ENCODE measurements at places on chromosomes 1 and 21.

GRCh38 chr1:115112496-115113375, 23.4 kb upstream of the TSPAN2 start:
- no peak for DNase-seq

DNA sequence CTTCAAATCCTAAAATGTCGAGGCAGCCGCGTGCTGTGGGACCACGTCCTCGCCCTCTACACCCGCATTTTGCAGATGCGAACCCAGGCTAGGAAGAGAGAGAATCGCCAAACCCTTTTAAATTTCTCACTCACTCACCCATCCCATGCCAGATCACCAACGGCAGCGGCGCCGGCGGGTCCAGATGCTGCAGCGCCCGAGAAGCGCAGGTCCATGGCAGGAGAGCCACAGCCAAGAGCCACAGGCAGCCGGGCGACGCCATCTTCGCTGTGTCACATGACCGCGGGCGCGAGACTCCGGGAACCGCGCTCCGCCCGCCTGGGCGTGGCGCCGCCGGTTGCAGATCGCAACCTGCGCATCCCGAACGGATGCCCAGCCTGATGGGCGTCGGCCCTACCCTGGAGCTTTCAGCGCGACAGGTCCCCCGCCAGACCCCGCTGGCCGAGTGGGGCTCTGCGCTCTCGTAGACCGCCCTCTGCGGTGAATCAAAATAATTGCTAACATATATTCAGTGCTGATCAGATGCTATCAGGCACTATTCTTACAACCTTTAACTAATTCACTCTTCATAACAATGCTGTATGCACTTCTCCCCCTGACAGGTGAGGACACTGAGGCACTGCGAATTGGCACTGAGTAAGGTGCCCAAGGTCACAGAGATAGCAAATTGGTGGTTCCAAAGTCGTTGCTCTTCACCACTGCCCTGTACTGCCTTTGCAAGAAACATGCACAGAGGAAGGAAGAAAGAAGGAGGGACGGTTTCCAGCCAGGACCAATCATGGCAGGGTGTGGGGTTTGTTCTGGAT, at the start of gene PPT1:
PPT1 (minus strand) TSS at position 276 of the 806 bp plus-strand sequence; CDS start at position 262, 14 bp downstream.
- peak; percentile 34 for DNase-seq

- DNase-seq = no peak
These were observed 37.3 kb downstream of the KCNK2 start for GRCh38 chr1:215119719-215120365.

DNA sequence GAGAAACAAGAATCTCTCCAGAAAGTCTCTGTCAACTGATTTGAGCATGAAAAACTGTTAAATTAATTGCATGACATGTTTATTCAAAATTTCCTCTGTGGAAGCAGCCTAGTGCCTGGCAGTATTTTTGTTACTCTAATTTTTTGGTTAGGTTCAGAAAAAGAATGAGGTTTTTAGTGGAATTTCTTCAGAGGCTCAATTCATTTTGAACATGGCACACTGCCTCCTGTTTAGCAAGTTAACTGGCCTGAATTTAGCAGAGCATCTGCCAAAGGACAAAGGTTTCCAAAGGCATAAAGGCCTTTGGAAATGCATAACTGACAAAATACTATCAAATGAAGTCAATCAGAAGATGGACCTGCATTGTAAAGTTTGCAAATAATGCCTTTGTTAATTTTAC, 1326.5 kb downstream of the PLA2G4A start:
- no peak for DNase-seq

DNA sequence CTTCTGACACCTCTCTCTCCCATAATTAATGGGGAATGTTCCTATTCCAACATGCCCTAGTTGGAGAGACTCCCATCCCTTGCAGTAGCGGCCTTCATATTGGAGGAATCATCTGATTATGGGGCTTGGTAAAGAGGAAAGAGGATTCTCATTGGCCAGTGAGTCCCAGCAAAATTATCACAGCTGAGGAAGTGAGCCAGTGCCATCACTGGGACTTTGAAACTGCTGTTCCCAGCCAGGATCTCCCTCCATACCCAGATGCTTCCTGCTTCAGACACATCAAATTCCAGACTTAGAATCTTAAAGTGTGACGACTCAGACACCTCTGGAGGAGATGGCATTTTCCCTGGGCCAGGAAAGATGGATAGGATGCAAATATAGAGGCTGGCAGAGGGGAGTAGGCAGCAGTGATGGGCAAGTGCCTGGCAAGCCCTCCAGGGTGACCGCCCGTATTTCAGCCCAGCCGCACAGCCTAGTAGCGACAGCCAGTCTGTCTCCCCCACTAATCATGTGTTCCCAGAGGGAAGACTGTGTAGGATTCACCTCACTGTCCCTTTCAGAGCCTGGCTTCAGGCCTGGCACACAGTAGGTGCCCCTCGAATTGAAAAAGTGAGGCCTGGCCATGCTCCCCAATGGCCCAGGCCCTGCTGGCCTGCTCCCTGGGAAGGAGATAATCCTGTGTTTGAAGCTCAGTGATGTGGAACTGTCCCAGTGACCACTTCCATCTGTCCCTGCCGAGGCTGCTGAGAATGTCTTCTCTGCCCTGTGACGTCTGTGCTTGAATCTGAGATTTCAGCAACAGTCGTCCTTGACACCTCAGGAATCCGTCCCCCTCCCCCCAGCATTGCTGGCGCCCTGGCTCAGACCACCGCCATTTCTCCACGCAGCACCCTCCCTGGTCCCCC, 41.2 kb upstream of the MAGOH start:
- no peak for DNase-seq

GRCh38 chr21:45262041-45262581, 25.6 kb downstream of the POFUT2 start:
- no peak for DNase-seq

GRCh38 chr1:86596741-86597290, 49.9 kb downstream of the CLCA4 start:
- no peak for DNase-seq

GRCh38 chr1:12477936-12478611, 139.9 kb downstream of the DHRS3 start:
- no peak for DNase-seq

GRCh38 chr1:239891621-239892358, 199.9 kb upstream of the FMN2 start:
- DNase-seq = peak; percentile 51

DNA sequence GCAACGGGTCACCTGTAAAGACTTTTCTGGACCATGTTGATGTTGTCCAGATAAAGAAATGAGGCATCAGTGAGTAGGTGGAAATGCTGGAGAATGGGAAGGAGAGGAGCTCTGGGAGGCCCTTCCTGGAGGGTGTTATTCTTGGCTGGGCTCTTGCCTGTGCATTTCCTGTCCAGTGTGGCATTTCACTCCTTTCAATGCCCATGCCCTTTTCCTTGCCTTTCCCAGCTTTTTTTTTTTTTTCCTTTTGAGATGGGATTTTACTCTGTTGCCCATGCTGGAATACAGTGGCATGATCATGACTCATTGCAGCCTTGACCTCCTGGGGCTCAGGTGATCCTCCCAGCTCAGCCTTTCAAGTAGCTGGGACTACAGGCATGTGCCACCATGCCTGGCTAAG, 11.8 kb downstream of the NOS1AP start:
- DNase-seq = peak; percentile 69

GRCh38 chr1:10540277-10541005, 65.7 kb downstream of the PEX14 start:
- no peak for DNase-seq

GRCh38 chr1:39378377-39378776, 113.1 kb upstream of the BMP8A start:
- DNase-seq = no peak

DNA sequence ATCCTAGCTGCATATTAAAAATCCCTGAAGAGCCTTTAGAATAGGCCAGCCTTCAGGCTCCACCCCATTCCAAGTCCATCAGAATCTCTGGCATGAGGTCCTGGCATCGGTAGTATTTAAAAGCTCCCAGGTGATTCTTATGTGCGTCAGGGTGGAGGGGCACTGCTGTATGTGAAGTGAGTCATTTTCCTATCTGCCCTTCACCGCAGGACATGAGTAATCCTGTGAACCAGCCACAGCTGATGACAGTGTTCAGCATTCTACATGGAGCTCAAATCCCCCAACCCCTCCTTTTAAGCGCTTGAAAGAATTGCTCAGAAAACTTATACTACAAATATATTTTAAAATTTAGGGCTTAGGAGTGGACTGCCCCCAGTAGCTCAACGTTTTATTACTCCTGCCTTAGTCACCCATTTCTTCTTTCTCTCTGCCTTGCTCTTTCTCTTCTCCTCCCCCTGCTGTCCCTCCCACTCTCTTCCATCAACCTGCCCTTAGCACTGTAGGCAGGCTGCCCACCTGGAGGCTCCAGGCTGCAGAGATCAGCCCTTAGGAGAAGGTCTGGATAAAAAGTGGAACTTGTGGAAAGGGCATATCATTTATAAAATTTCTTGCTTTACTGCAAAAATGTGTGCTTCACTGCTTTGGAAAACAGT, 73.8 kb upstream of the ZNF281 start:
- peak; percentile 93 for DNase-seq

GRCh38 chr1:193408782-193409293, 222.4 kb upstream of the B3GALT2 start:
- peak; percentile 43 for DNase-seq

DNA sequence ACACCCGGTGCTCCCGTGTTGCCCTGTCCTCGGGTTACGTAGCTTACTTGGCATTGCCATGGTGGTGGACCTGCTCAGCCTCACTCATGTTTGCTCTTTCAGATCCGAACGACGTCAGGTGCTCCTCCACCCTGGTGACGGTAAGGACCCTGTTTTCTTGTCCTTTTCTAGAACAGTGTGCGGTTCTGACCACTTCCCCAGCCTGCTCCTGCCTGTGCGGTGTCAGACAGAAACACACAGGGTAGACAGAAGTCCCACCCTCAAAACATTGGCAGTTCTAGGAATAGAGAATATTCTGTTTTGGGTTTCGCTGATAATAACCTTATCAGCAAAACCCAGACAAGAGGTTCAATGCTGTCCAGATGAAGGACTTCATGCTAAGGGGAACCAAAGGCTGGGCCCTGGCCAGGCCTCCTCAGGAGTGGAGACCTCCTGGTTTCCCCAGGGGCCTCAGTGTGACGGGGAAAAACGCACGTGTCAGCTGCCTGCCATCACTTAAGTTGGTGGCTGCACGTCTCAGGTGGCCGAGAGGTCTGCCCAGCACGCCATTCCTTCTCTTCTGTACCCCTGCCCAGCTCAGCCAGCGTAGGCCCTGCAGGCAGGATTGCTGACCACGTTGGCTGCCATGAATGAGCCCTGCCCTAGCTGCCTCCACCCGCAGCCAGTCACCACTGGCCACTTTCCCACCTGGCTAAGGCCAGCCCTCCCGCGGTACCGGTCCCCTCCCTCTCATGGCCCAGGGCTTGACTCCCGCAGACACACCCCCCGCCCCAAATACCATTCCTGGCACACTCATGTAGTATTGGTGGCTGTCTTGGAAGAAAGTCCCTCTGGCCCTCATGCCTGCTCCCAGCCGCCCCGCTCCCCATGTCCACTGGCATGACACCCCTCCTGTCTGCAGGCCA, 33.6 kb downstream of the SLC37A1 start:
- no peak for DNase-seq

DNA sequence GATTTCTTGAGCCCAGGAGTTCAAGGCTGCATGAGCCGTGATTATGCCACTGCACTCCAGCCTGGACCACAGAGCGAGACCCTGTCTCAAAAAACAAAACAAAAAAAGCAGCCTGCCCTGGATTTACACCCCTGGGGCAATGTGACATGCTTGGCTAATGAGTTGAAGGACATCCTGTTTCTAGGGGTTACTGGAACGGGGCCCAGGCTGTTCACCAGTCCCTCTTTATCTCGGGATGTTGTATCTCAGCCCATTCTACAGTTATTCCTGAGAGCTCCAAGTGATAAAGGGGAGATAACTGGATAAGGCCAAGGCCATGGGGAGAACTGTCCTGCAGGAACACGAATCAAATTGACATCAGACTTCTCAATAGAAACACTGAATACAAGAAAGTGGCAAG, 21.7 kb upstream of the S100A2 start:
- DNase-seq = peak; percentile 18

GRCh38 chr1:33147997-33148314, 33.9 kb downstream of the TRIM62 start:
- DNase-seq = no peak

- DNase-seq = no peak
These were observed 15.3 kb upstream of the RGS8 start for GRCh38 chr1:182699393-182700350.

GRCh38 chr1:237740846-237741245, 149.9 kb downstream of the ZP4 start:
- DNase-seq = no peak

- no peak for DNase-seq
These were observed 34.9 kb downstream of the DEGS1 start for GRCh38 chr1:224217655-224218623.

- no peak for DNase-seq
These were observed 37.7 kb downstream of the SLC30A1 start for GRCh38 chr1:211541278-211541677.

GRCh38 chr1:119975006-119975405, 78.7 kb upstream of the ADAM30 start:
- no peak for DNase-seq

GRCh38 chr1:78601068-78601467, 19.2 kb upstream of the IFI44L start:
- DNase-seq = no peak

GRCh38 chr1:21801100-21801499, 11.0 kb upstream of the LDLRAD2 start:
- DNase-seq = no peak

DNA sequence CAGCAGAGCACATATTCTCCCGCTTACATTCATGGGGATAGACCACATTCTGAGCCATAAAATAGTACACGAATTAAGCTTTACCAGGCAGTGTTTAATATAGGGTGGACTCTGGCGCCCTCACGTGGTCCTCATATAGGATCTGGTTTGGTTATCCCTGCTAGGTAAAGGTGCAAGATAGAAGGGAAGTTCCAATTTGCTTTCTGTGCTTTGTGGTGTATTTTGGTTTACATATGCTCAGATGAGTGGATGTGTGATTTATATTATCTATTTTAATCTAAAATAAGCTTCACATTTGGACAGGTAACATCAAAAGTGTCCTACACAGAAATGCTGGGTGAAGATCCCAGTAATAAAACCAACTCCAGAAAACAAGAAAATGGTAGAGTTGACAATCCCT, 3.6 kb downstream of the CR1 start:
- DNase-seq = peak; percentile 71

DNA sequence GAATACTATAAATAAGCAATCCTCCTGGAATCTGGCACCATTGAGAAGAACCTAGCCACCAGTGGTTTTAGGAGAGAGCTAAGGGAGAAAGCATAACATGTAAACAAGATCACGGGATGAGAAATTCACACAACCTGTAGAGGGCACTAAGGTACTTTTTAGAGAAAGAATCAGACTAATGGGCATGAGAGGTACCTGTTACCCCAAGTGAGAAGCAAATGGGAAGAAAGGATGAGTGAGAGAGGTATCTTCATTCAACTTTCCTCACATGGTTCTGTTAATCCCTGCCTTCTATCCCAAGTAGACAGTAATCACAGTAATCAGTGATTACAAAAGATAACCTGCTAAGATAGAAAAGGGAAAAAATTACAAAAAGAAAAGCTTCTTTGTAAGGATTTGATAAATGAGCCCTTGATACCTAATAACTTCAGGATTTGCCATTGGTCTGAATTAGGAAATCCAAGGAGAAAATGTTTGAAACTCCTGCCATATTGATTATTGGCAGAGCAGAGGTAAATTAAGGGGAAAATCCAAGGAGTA, 251.1 kb upstream of the ADGRL2 start:
- peak; percentile 41 for DNase-seq

Measured in dermis microvascular lymphatic vessel endothelial cell (primary cell).